ENCODE measurements at places on chromosomes 4 and X. TPM values are rescaled to one million over a fixed set of nuclear protein-coding genes. Genes with fewer than 3 reads are reported as not detected.

DNA sequence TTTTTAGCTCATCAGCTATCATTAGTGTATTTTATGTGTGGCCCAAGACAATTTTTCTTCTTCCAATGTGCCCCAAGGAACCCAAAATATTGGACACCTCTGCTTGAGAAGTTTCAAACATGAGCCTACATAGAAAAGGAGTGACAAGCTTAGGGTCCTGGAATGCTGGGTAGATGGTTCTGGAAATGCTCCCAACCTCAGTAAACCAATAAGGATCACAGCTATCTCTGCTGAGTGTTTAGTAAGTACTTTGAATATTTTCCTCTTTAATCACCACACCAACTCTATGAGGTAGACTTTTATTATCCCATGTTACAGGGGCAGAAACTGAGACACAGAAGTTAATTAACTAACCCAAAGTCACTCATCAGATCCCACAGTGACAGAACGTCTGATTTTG, 164.9 kb upstream of the KLF3 start:
- H3K27me3 ChIP-seq = no peaks in the 10 kb centered on the region
- no peak for DNase-seq
- H3K4me1 ChIP-seq = no peaks in the 10 kb centered on the region

The CT45A5 gene
- not detected for total RNA-seq

- no peaks in the 10 kb centered on the region for H3K27me3 ChIP-seq
- peaks cover 20% of the 10 kb centered on the region for H3K4me1 ChIP-seq
- H3K27ac ChIP-seq = no peak overlapping the region
Measured at GRCh38 chrX:153924149-153924861, 1.8 kb downstream of the ARHGAP4 start.

GRCh38 chrX:16873106-16873505, 2.9 kb upstream of the RBBP7 start:
- H3K4me1 ChIP-seq = peaks cover 23% of the 10 kb centered on the region
- H3K4me3 ChIP-seq = no peak overlapping the region
- no peak for DNase-seq
- H3K27me3 ChIP-seq = no peaks in the 10 kb centered on the region
- no peak overlapping the region for H3K27ac ChIP-seq
- no peaks in the 10 kb centered on the region for H3K36me3 ChIP-seq

The KLHL34 gene
- not detected for total RNA-seq

- H3K4me1 ChIP-seq = no peaks in the 10 kb centered on the region
- H3K27ac ChIP-seq = no peak overlapping the region
- no peaks in the 10 kb centered on the region for H3K36me3 ChIP-seq
- no peak overlapping the region for H3K4me3 ChIP-seq
Measured at GRCh38 chr4:69888336-69888735, 28.4 kb upstream of the SULT1E1 start.

- H3K27ac ChIP-seq = no peak overlapping the region
- no peaks in the 10 kb centered on the region for H3K4me1 ChIP-seq
- no peaks in the 10 kb centered on the region for H3K36me3 ChIP-seq
- no peak overlapping the region for H3K4me3 ChIP-seq
- no peaks in the 10 kb centered on the region for H3K27me3 ChIP-seq
Measured at GRCh38 chrX:140767646-140768045, 58.1 kb downstream of the LINC00632 start.

GRCh38 chr4:139934057-139934707, 219.8 kb downstream of the MAML3 start:
- H3K27ac ChIP-seq = no peak overlapping the region
- no peak for DNase-seq
- H3K4me3 ChIP-seq = no peak overlapping the region
- no peaks in the 10 kb centered on the region for H3K4me1 ChIP-seq

DNA sequence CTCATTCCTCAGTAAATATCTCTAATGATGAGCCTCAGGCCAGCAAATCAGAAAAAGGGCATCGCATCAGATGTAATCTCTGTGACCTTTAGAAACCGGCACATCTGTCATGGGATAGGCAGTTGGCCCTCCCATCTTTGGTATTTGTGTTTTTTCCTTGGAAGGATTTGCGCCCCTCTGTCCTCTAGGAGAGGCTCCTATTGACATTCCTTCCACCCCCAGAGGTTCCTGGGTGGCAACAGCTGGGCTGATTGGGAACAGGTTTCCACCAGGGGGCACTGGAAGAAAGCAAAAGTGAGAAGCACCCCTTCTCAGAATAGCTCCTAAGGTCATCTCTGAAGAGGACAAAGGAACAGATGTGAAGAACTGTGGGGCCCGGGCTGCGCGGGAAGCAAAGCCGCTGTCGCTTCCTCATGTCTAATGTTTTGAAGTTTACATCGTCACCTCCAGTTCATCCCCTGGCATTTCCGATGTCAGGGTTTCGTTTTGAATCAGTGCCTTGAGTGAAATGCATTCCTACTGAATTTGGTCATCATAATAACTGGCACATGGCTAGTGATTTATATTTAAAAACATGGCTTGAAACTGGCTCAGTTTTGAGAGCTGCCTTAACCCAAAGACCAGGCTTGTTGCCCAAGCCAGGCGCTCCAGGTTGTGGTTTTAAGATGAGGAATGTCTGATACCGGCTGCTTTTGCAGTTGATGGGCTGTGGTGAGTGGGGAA, 6.2 kb downstream of the TXK start:
- H3K4me1 ChIP-seq = peaks cover 54% of the 10 kb centered on the region
- H3K27me3 ChIP-seq = no peaks in the 10 kb centered on the region
- DNase-seq = peak; percentile 69
- no peaks in the 10 kb centered on the region for H3K36me3 ChIP-seq
- H3K27ac ChIP-seq = peak overlapping the region; percentile 77

The ALAS2 gene
- total RNA-seq = not detected

The LIMCH1 gene
- total RNA-seq = 136 TPM

The VCX gene
- not detected for total RNA-seq

- H3K27ac ChIP-seq = no peak overlapping the region
- H3K36me3 ChIP-seq = no peaks in the 10 kb centered on the region
- H3K27me3 ChIP-seq = no peaks in the 10 kb centered on the region
- no peak for DNase-seq
- H3K4me1 ChIP-seq = no peaks in the 10 kb centered on the region
Measured at GRCh38 chr4:104967034-104967401, 179.7 kb upstream of the TET2 start.

DNA sequence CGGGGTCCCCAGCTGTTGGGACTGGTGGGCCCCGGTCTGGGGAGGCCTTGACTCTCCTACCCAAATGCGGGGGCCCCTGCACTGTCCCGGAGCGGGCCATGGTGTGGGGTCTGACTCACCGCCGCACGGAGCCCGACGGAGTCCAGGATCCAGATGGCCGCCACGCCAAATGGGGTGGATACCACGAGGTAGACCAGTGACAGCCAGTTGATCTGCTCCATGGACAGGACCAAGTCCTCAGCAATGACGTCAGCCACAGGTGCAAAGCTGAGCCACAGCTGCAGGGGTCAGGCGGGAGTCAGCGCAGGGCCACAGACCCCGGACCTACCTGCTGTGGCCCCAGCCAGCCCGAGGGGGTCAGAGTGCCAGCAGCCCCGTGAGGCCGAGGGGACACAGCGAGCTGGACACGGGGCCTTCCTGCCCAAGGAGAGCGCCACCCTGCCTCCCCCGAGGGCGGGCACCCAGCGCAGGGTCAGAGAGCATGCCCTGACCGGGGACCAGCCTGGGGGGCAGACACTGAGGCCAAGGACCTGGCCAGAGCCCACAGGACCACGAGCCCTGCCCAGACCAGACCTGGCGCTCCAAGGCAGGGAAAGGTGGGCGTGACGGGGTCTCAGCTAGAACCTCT, 2.4 kb downstream of the SLC49A3 start:
- no peak for DNase-seq
- H3K27ac ChIP-seq = no peak overlapping the region
- H3K4me3 ChIP-seq = no peak overlapping the region

DNA sequence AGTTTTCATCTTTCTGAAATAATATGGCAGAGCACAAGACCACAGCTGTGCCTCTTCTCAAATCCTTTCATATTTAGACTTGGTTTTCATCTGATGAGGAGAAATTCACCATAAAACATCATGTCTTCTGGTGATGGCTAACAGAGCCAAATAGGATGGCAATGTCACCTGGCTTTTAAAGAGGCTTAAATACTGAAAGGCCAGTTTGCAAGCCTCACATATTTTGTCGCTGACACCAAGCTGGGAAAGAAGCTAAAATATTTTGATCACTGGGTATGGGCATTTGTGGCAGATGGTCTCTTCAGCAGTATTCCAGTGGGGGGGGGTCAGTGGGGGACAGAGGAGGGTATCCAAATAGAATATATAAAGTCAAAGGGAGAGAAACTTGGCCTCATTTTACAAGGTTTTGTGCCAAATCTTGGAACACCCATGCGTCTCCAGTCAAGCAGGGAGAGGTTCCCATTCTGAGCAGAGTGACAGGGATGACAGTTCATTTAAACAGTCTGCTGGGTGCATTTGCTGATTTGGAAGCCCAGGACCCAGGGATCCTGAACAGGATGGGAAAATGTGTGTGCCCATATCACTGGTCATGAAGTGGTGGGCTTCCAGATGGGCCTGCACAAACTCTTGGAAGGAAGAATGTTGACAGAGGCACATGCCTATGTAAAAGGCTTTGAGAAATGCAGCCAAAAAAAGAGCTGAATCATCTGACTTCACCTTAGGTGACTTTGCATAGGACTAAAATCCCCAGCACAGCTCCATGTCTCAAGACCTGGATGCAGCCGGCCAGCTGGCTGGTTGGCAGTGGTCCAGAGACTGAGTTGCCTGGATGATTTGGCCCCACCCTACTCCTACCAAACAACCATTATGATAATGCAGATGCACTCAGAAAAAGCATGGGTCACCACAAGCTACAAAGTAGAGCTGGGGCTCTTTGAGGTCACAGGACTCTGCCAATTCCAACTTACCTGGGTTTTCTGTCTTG, 484.4 kb upstream of the NR3C2 start:
- H3K27ac ChIP-seq = peak overlapping the region; percentile 22
- peaks cover 15% of the 10 kb centered on the region for H3K4me1 ChIP-seq
- no peaks in the 10 kb centered on the region for H3K36me3 ChIP-seq

The PAGE4 gene
- not detected for total RNA-seq

Measured in thyroid gland (tissue), 4 donors.